Tibial nerve (tissue), 4 donors: ENCODE measurements at places on chromosomes 6 and 20. TPM values are rescaled to one million over a fixed set of nuclear protein-coding genes. Genes with fewer than 3 reads are reported as not detected.

The ADGRF4 gene
- total RNA-seq, result not detected

GRCh38 chr20:20465252-20465651, 97.3 kb downstream of the INSM1 start:
- H3K4me3 ChIP-seq, result no peak overlapping the region
- DNase-seq, result no peak
- no peaks in the 10 kb centered on the region for H3K27me3 ChIP-seq

The ABHD16B gene
- total RNA-seq, result not detected

DNA sequence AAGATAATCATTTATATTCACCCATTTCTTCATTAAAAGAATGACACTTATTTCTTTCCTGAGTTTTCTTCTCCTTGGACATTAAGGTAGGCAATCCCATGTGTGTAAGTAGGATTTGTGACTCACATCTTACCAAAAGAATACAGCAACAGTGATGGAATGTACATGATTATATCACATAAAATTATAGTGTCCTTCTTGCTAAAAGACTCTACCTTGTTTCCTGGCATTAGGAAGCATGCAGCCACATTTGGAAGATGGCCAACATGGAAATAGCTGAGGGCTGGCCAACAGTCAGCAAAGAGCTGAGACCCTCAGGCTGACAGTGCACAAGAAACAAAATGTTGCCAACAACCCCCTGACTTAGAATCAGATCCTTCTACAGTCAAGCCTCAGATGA, 327.9 kb upstream of the MARCKS start:
- H3K36me3 ChIP-seq, result no peaks in the 10 kb centered on the region
- no peak overlapping the region for H3K4me3 ChIP-seq
- no peaks in the 10 kb centered on the region for H3K27me3 ChIP-seq

The COX4I2 gene
- 8.2 TPM for total RNA-seq

The ITCH gene
- 54.9 TPM for total RNA-seq

GRCh38 chr6:153312634-153313033, 181.6 kb upstream of the RGS17 start:
- H3K4me3 ChIP-seq, result no peak overlapping the region
- no peaks in the 10 kb centered on the region for H3K27me3 ChIP-seq
- H3K27ac ChIP-seq, result no peak overlapping the region
- H3K4me1 ChIP-seq, result no peaks in the 10 kb centered on the region
- no peaks in the 10 kb centered on the region for H3K36me3 ChIP-seq

The EYS gene
- under 0.01 TPM for total RNA-seq

The LINC00237 gene
- not detected for total RNA-seq

DNA sequence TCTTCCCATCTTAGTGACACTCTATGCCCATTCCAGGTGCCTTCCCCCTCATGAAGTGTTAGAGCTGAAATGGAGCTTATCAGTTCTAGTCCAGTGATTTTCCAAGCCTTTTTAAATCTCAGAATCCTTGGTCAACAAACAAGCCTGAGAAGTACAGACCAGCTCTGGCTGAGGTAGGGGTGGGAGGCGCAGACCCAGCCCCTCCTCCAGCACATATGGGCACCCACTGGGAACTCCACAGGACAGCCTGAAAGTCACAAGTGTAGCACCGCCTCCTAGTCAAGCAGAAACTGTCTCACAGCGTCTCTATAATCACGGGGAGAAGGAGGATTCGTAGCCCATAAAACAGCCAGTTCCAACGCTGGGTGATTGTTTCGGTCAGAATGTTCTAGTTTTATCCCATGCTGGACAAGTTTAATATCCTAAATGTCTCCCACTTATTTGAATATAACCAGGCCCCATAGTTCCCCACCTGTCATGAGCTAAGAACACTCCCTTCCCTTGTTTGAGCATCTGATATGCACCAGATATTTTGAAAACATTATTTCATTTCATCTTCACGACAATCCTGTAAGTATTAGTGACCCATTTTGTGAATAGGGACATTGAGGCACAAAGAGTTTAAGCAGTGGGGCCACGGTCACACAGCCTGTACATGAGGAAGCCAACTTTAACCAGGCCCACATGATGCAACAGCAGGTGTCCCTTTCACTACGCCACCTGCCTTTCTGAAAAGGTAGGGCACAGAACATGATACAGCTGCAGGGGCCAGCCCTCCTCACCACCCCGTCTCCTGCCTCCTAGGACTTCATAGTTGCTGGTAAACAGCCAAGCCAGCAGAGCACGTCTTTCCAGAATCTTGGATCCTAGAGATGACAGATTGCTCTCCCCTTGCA, 40.1 kb downstream of the TRAF3IP2 start:
- no peaks in the 10 kb centered on the region for H3K27me3 ChIP-seq
- H3K4me1 ChIP-seq, result no peaks in the 10 kb centered on the region
- H3K36me3 ChIP-seq, result no peaks in the 10 kb centered on the region

GRCh38 chr20:37529214-37529967, 1.7 kb upstream of the BLCAP start:
- no peaks in the 10 kb centered on the region for H3K36me3 ChIP-seq
- H3K4me1 ChIP-seq, result peaks cover 39% of the 10 kb centered on the region
- no peak overlapping the region for H3K4me3 ChIP-seq
- DNase-seq, result no peak
- no peaks in the 10 kb centered on the region for H3K27me3 ChIP-seq
- H3K27ac ChIP-seq, result no peak overlapping the region

GRCh38 chr6:18362058-18362561, 25.0 kb upstream of the RNF144B start:
- H3K36me3 ChIP-seq, result no peaks in the 10 kb centered on the region
- peaks cover 12% of the 10 kb centered on the region for H3K4me1 ChIP-seq
- H3K4me3 ChIP-seq, result no peak overlapping the region
- no peaks in the 10 kb centered on the region for H3K27me3 ChIP-seq
- H3K27ac ChIP-seq, result no peak overlapping the region

GRCh38 chr20:46801003-46801702, 91.7 kb downstream of the SLC2A10 start:
- H3K4me1 ChIP-seq, result no peaks in the 10 kb centered on the region
- no peak overlapping the region for H3K4me3 ChIP-seq
- no peaks in the 10 kb centered on the region for H3K36me3 ChIP-seq
- no peak overlapping the region for H3K27ac ChIP-seq

DNA sequence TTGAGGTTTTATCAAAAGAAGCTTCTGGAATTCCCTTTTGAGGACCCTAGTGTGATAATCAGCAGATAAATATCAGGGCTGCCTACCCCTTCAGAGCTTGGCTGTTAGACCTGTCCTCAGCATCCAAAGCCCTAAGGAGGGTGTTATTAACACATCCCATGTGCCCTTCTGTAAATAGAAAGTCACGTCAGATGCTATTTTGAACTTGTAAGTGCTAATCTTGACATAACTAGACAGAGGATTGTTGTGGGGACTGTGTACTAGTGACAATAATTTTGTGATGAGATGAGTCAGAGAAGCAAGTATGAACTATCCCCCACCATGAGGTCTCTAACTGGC, 4.9 kb upstream of the LAMA4 start:
- no peaks in the 10 kb centered on the region for H3K27me3 ChIP-seq
- H3K27ac ChIP-seq, result no peak overlapping the region
- H3K4me1 ChIP-seq, result peaks cover 23% of the 10 kb centered on the region
- no peak for DNase-seq

The HLA-A gene
- total RNA-seq, result 479 TPM

DNA sequence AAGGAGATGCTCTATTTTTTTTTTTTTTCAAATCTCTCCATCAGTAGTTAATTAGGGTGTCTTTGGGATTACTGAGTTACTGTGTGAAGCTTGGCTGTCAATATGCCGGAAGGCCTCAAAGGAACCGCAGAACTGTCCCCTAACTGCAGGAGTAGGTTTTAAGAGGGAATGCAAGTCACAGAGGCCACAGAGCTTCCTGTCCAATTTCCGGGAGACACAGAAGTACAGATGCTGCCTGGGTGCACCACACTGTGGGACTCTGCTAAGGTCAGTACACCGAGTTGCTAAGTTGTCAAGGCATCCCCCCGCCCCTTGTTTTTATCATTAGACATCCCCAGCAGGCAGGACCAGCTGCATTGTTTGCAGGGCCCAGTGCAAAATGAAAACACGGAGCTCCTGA, 120.2 kb upstream of the RAB32 start:
- no peaks in the 10 kb centered on the region for H3K36me3 ChIP-seq
- H3K27ac ChIP-seq, result no peak overlapping the region
- H3K4me1 ChIP-seq, result no peaks in the 10 kb centered on the region

The IFT52 gene
- 18.0 TPM for total RNA-seq

The NCOA5 gene
- 71.4 TPM for total RNA-seq

The PPIL6 gene
- total RNA-seq, result 16.5 TPM

The IBTK gene
- total RNA-seq, result 34.1 TPM
